ENCODE measurements at places on chromosomes 11 and 22.

DNA sequence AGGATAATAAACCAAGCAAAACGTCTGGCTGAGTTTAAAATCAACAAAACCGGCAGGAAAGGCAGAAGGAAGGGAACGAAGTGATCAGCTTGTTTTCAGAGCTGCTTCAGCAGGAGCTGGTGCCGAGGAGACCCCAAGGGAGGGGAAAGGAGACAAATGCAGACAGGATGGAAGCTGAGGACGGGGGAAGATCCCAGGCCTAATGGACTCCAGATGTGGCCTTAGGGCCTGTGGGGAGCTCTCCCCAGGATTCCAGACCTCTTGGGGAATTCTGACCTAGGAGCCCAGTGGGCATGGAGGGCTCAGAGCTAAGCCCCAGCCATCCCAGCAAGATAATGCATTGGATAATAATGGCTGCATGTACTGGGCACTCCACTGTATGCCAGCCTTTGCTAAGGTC, 211.4 kb upstream of the NARS2 start:
- DNase-seq = no peak

GRCh38 chr11:47353978-47354774, 1.7 kb upstream of the MYBPC3 start:
- no peak for DNase-seq

- no peak for DNase-seq
These were observed 6.3 kb downstream of the ZDHHC5 start for GRCh38 chr11:57674251-57674650.

GRCh38 chr11:33063326-33063881, 24.0 kb downstream of the TCP11L1 start:
- no peak for DNase-seq

DNA sequence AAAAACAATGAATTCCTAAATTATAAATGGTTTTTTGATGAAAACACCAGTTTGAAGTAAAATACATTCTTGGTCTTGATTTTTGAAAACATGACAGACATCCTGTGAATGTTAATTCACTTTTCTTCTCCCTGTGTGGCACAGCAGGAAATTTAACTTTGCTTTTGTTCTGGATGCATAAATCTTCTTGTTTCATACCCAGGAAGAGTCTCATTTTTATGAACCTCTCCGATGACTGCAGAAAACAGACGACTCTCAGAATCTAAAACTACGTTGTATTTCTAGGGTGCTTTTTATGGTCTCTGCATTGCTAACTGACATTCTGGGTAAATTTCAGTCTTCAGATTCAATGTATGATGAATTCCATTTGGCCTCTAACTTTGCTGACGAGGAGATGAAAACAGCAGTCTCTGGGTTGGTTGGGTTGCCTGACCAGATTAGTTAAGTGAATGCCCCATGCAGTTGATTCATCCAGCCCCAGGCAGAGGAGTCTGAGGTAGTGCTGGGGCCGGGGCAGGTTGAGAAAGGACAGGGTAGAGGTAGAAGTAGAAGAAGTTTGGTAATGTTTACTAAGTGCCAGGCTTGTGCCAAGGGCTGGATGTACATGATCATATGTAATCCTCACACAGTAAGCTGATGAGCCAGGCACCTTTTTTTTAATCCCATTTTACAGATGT, 20.1 kb downstream of the TCP11L1 start:
- DNase-seq = no peak

- no peak for DNase-seq
These were observed 10.2 kb upstream of the SF1 start for GRCh38 chr11:64788321-64789215.

GRCh38 chr11:36376009-36376887, 80.2 kb downstream of the PRR5L start:
- no peak for DNase-seq

GRCh38 chr11:72670041-72670440, 4.2 kb downstream of the PDE2A start:
- DNase-seq = no peak

DNA sequence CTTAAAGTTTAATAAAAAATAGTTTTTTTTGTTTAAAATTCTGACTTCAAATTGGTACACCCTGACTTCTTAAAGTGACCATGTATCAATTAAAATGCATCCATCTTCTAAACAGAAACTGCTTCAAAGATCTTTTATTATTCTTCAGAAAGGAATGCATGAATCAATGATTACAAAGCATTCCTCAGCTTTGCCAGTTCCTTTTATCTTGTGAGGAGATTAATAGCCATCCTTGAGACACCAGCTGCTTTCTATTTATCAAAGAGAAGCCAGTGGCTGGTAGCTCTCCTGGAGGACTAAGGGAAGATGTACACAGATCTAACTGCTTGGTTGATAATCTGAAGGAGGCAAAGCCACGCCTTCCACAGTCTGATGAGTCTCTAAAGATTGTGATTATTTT, 2222.5 kb downstream of the LRRC4C start:
- no peak for DNase-seq

- DNase-seq = no peak
These were observed 96.5 kb downstream of the ARHGAP8 start for GRCh38 chr22:44848791-44849420.

DNA sequence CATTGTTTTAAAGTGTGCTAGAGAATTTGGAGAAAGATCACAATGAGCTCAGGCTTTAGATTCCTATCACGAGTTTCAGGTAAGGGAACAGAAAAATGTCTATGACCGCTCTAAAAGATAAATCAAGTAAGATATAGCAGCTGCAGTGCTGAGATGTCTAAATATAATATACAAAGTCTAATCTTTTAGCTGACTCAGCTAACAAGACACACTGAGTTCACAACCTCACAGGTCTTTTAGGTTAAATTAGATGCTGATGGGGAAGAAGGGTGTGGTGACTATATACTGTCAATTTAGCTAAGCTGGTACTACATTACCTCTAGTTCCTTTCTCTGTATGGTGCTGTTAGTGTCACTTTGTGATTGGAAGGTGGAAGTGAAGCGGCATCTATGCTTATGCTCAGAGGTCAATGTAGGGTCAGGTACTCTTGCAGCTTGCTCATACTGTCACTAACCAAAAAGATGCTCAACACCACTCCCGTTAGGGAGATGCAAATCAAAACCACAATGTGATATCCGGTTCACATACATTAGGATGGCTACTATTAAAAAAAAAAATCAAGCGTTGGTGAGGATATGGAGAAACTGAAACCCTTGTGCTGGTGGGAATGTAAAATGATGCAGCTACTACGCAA, 283.5 kb downstream of the SWAP70 start:
- DNase-seq = no peak

GRCh38 chr11:61794579-61794978, 1.9 kb downstream of the FEN1 start:
- no peak for DNase-seq

DNA sequence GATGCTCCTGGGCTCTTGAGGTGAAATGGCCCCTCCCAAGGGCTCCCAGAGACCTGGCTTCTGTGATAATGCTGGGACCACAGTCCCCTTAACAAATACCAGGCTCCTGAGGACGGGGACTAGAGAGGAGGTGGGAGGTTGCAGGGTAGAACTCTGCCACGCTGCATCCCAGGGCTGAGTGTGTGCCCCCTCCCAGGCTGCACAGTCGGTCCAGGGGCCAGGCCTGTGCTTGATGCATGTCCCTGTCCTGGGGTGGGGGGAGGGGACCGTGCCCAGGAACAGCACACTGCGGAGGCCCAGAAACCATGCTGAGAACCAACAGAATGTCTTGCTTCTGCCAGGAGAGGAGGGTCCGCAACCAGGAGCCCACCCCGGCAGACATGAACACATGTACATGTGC, 9.3 kb downstream of the CSF2RB start:
- DNase-seq = no peak

DNA sequence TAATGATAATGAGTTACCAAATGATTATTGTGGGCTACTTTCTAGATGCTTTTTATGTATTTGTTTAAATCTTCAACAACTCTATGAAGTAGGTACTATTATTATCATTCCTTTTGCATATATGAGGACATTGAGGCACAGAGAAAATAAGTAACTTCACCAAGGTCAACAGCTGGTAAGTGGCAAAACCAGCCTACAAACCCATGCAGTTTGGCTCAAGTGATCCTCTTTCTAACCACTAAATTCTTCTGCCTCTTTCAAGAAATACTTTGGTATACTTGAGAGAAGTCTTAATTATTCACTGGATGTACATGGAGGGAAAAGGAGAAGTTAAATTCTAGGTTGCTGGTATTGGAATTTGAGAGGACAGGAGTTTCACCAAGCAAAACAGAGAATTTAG, 495.2 kb upstream of the CADM1 start:
- no peak for DNase-seq

DNA sequence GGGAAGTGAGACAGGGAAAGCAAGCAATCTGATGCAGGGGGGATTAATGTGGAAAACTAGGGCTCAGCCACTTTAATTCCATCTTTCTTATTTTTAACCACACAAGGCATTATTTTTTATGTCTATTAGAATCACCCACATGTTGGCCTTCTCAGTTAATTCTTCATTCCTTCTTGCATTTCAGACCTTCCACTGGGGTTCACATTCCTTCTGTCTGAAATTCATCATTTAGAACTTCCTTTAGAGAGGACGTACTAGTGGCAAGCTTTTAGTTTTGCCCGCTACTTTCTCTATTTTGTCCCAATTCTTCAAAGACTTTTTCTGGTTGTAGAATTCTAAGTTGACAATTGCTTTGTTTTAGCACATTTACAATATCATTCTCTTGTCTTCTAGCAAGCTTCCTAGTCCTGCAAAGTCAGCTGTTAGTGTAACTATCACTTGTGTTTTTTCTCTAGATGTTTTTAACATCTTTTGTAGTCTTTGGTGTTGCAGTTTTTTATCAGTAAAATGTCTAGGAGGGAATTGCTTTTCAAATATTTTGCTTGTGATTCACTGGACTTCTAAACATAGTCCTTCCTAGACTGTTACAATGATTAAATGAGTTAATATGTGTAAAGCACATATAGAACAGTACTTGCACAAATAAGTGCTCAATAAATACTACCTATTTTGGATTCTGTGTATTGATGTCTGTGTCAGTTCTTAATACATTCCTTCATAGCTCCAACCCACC, 5.5 kb upstream of the NNMT start:
- DNase-seq = no peak

- no peak for DNase-seq
These were observed 3.4 kb downstream of the RNF141 start for GRCh38 chr11:10537600-10537999.

DNA sequence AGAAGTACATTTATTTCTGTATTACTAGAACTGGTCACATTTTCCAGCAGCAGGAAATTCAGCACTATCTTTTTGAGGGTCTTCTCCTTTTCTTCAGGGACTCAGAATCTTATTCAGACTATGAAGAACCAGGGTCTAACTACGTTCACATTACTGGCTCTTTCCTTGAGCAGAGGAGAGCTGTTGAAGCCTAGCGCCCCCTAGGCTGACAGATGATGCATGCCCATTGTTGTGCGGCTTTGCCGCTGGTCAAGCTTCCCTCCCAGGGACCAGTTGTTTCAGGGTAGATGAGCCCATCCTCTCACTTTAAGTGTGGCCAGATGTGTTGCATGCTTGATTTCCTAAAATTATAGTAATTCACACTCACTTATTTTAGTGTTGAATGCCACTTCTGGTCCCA, 168.2 kb upstream of the PDGFD start:
- no peak for DNase-seq

GRCh38 chr22:31347251-31348008, 1.3 kb upstream of the PATZ1 start:
- DNase-seq = peak; percentile 42

- DNase-seq = no peak
These were observed 54.5 kb upstream of the ZBTB44 start for GRCh38 chr11:130369141-130369691.

GRCh38 chr11:120197977-120198376, 12.9 kb upstream of the OAF start:
- DNase-seq = no peak

- DNase-seq = peak; percentile 48
These were observed 1995.6 kb upstream of the RAG2 start for GRCh38 chr11:38593649-38594048.

- DNase-seq = peak; percentile 43
These were observed 17.3 kb upstream of the EIF3D start for GRCh38 chr22:36546092-36546804.

DNA sequence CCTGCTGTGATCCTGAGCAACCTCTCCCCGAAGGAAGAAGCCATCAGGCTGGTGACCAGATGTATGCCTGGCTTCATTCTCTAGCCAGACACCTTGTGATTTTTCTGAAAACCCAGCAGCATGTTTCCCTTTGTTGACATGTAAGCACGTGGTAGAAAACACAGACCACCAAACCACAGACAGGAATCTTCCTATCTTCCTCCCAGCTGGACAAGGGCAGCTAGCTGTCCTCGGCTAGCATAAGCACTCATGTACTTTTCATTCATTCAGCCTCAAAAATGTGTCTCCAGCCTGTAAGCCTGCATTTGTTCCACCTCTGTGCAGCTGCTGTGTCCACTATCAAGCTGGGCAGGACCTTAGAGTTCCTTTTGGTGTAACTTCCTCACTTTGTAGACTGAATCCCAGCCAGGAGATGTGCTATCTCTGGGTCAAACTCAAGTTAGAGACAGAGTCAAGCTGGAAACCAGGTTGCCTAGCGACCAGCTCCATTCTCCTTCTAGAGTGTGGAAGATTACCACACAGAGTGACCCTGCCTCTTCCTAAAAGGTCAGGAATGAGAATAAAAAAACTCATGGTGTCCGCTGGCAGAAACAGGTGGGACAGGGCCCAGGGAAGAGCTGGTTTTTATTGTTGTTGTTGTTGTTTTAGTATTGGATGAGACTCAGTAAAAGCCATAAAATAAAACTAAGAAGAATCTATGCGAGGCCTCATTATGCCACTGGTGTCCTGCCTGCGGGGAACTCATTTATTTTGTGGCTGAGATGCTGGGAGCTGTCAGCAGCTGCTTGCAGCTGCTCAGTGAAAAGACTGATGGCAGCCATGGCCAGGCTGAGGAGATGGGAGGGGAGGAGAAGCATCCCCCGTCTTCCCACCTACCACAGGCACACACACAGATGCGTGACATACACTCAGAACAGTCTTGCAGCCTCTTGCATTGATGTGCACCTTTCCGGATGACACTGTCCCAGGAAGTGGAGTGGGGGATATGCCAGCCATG, 7.4 kb upstream of the CLMP start:
- no peak for DNase-seq

- no peak for DNase-seq
These were observed 1252.7 kb downstream of the BRD1 start for GRCh38 chr22:48574776-48575617.

GRCh38 chr11:72741429-72741833, 10.8 kb downstream of the ARAP1 start:
- no peak for DNase-seq

- no peak for DNase-seq
These were observed 10.5 kb downstream of the GRK2 start for GRCh38 chr11:67276781-67277230.

GRCh38 chr11:122723106-122723505, 67.6 kb downstream of the UBASH3B start:
- no peak for DNase-seq

GRCh38 chr11:127392575-127392974, 392.0 kb upstream of the KIRREL3 start:
- DNase-seq = no peak

DNA sequence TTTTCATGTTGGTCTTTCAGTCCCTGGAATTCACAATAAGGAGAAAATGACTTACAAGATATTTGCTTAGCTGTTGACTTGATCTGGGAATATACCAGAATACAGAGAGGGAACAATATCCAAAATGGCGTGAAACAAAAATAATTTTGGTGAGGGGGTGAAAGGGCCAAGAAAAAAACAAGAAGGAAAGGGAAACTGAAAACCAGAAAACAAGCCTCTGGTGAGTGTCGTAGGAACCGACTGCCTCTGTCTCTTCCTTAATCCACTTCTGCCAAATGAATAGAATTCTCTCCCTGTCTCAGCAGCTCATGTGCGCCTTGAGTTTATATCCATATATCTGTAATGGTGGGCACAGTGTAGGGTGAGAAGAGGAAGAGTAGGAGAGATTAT, 367.6 kb downstream of the ETS1 start:
- DNase-seq = no peak

GRCh38 chr11:33507967-33508366, 192.7 kb downstream of the C11orf91 start:
- no peak for DNase-seq

Measured in astrocyte of the cerebellum (primary cell).